ENCODE measurements at places on chromosomes 2 and 18.
A peak's percentile ranks its signal among the peaks of the same experiment; 100 is the strongest.

GRCh38 chr2:134836986-134837385, 1.4 kb upstream of the ACMSD start:
- no peak for DNase-seq

DNA sequence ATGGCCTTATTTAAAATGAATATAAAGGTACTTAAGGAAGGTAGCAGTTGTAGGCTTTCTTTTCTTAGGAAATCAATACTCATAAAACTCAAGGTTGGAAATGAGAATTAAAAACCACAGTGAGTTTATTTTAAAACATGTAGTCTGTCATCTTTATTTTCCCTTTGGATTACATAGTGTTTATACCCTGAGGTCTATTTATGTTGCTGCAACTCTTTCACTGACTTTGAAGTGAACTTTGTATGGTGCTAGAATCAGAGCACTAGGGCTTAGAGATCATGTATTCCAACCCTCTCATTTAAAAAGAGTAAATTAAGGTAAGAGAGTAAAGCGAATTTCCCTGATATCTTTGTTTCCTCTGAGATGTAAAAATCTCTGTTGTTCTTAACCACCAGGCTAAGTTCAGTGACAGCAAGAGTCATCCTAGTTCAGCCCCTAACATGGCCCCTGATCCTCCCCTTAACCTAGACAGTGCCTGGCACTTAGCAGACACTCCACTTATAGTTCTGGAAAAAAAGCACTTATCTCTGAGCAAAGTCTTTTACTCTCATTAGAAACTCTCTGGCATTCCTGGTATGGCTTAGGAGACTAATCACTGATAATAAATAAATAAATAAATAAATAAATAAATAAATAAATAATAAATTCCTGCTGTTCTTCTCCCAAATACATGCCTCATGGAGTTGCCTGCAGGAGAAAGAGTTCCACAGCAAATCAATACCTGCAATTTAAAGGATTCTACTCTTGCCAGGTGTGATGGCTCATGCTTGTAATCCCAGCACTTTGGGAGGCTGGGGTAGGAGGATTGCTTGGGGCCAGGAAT, 33.0 kb upstream of the PPP1R1C start:
- no peak for DNase-seq

DNA sequence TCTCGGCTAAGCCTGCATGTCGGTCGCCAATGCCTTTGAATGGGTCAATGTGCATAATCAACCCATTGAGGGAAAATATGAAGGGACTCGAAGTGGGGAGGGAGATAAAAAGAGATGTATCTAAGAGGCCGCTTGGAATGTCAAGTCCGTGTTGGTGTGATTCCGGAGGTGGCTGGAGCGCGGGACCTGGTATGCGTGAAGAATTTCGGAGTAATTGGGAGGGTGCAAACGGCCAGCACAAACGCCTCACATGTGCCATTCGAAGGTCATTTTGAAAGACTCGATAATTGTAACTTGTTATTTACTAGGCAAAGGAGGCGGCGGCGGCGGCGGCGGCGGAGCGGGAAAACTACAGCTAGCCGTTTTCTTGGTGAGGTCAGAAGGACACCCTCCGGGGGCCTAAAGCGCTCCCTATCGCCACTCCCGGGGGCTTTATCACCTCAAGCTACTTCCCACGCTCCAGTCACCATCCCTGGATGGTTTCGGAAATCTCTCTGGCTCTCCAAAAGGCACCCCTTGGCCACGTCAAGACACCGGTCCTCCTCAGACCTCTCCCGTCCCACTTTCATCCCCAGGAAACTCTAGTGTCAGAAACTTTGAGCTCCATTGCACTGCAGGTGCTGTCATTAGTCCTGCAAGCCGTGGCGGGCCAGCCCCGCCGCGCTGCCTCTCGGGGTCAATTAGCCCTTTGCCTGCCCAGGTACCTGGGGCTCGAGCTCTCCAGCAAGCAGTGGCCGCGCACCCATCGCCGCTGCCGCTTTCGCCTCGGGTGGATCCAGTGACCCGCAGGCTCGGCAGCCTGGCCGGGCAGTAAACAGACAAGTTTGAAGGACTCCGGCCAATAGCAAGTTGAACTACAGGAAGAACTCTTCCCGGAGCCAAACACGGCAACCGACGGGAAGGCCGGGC, 1.5 kb downstream of the ERBB4 start:
- DNase-seq, result no peak

- no peak for DNase-seq
Observed at GRCh38 chr2:233934524-233934923, 17.4 kb downstream of the TRPM8 start.

DNA sequence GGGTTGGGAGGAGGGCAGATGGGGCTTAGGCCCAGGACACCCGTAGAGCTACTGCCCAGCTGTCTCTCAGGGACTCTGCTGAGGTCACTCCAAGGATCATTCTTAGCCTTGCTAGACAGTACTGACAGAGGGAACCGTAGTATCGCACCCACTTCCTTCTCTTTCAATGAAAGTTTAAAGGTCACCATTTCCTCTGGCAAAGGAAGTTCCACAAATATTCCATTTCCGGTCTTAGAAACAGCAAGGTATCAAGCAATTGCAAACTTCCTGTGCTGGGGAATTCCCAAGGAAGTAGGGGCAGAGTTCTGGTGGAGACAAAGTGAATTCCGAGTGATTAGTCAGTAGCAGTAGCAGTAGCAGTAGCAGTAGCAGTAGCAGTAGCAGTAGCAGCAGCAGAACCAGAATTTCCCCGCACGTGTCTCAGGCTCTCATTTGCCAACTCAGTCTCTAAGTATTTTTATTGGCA, 24.7 kb downstream of the IL1B start:
- no peak for DNase-seq

GRCh38 chr2:238855299-238855698, 7.4 kb downstream of the TWIST2 start:
- no peak for DNase-seq

- DNase-seq, result no peak
Observed at GRCh38 chr2:9778471-9779316, 64.6 kb upstream of the TAF1B start.

DNA sequence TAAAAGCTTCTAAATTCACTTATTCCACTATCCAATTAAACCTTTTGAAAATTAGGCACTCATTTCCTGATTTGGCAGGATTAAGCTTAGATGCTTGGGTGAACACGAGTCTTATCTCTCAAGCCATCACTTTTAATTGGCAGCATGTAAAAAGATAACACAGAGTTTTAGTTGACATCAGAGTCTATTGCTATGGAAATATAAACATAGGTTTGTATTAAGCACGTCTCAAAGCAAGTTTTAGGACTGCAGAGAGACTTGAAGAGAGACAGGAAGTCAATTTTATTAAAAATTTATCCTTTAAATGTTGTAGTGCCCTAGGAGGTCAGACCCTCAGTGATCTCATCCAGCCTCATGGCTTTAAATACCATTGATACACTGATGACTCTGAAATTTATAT, 5.6 kb downstream of the RBKS start:
- DNase-seq, result no peak

GRCh38 chr2:199452991-199453379, 4.8 kb downstream of the SATB2 start:
- DNase-seq, result no peak

- no peak for DNase-seq
Observed at GRCh38 chr2:117717072-117717471, 97.4 kb upstream of the DDX18 start.

DNA sequence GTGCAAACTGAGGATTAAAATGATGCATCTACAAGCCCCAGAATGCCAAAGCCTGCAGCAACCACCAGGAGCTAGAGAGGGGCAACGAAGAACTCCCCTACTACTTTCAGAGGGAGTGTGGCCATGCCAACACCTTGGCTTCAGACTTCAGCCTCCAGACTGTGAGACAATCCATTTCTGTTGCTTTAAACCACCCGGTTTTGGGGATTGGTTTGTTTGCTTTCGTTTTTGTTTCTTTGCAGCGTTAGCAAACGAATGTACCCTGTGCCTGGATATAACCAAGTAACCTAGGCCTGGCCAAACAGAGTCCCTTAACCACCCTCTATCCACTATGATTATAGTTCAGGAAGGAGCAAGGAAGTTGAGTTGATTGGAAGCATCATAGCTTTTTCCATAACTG, 171.2 kb upstream of the NCK2 start:
- DNase-seq, result no peak

GRCh38 chr2:241857572-241858121, 1.0 kb downstream of the PDCD1 start:
- no peak for DNase-seq

DNA sequence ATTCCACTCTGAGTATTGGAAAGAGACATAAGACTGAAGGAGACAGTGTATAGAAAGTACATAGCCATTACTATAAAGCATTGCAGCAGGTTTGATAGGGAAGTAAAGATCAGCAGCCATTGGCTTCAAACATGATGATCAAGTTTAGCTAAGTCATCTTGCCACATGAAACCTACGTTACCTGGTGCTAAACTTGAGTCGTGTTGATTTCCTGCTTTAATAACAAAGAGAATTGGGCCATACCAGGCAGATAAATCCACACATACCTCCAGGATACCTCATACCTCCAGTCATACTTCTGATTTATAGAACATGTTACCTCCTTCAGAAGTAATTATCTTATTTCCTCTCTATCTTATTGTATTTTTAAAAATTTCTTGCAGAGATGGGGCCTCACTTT, 10.3 kb upstream of the KYNU start:
- no peak for DNase-seq

DNA sequence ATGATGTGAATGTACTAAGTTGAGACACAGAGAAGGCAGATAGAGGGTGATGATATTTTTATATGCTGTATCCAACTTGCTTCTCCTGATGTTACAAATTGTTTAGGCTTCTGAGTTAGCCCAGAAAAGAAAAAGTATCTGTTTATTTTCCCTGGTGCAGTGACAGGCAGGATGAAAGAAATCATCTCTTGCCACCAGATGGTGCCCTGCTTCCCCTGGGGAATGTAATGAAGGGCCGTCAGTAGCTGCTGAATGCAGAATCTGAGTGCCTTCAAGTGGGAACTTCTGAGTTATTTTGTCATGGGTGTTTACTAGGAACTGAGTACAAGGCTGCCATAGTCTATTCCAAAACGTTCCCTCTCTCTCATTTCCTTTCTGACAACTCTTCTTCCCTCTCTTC, 525.6 kb downstream of the MBD2 start:
- DNase-seq, result peak; percentile 5

All from NCI-H2081 (cell line).